ENCODE measurements at places on chromosomes 1 and 21.

DNA sequence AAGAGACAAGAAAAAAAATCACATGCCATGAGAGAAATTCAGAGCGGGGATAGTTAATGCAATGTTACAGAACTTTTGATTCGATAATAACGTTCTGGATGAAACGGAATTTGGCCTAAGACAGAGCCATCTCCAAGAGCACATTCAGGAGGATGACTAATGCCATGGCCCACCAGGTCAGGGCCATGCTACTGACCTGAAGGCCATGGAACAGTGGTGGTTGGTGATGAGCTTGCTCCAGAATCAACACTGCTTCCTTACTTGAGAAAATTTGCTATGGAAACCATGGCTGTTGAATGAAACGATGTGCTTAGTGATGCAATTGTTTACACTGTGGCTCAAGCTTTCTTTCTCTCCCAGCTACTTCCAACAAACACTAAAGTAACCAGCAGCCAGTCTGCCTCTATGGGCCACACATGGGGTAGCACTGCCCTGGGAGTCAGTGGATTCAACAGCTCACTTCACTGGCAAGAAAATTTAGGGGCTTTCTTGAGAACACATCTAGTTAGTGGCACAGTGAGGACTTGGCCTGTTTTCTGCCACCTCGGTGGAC lies 299.1 kb downstream of the PCP4 start:
- DNase-seq: peak; percentile 42

- DNase-seq: no peak
Observed at GRCh38 chr1:18009478-18009961, 98.1 kb upstream of the IGSF21 start.

GRCh38 chr1:206114692-206115640 lies 2.2 kb downstream of the AVPR1B start:
- DNase-seq: no peak

DNA sequence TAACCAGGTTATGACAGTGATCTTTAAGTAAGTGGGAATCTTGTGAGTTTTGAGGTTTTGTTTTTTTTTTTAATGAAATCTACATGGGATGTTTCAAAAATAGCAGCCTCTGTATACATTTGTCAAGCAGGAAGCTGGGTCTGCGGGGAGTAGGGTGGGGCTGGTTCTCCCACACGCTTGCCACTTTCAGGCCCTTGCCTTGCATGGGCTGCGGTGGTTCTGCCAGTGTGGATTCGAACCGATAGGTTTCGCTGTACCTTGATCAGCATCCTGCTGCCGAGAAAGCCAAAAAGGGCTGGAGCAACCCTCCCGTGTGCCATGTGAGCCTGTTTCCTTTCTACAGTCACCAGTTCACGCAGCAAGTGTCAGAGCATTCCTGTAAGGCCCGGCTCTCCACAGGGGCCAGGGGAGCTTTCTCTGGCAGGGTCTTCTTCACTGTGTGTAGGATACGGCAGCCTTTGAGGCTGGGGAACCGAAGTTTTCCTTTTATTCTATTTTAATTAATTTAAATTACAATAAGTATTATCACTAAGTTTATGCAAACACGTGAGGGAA lies 79.2 kb upstream of the SAMD11 start:
- DNase-seq: no peak

- no peak for DNase-seq
Observed at GRCh38 chr1:119682141-119682540, 29.6 kb upstream of the PHGDH start.

DNA sequence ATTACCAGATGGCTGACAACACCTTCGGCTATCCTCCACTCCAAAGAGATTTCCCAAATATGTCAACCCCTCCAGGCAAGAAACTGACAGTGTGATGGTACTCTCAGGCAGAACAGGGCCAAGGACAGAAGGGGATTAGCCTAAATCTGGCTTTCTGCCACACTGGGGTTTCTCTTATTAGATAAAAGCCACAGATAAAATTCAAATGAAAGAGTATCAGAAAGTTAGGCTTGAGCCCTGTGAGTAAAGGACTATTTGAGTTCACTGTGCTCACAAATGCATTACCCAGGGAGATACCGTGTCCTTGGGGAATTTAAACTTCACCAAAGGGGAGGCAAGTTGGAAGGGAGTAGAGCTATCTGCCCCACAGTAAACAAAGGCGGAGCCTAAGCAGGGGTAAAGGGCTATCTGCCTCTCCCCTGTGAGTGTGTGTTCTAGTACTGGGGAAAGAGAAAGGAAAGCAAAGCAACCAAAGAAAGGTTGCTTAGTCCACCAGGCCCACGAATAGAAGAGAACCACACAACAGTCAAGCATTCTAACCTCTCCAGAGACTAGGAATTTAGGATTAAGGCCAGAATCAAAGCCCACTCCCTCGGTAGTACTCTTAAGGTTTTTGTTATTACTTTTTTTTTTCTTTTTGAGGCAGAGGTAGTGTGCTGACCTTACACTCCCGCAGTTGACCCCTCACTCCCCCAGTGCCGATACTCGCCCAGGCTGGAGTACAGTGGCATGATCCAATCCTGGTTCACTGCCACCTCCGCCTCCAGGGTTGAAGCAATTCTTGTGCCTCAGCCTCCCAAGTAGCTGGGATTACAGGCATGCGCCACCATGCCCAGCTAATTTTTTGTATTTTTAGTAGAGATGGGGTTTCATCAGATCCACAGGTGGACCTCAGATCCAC lies 12.7 kb downstream of the TPM3 start:
- DNase-seq: no peak

DNA sequence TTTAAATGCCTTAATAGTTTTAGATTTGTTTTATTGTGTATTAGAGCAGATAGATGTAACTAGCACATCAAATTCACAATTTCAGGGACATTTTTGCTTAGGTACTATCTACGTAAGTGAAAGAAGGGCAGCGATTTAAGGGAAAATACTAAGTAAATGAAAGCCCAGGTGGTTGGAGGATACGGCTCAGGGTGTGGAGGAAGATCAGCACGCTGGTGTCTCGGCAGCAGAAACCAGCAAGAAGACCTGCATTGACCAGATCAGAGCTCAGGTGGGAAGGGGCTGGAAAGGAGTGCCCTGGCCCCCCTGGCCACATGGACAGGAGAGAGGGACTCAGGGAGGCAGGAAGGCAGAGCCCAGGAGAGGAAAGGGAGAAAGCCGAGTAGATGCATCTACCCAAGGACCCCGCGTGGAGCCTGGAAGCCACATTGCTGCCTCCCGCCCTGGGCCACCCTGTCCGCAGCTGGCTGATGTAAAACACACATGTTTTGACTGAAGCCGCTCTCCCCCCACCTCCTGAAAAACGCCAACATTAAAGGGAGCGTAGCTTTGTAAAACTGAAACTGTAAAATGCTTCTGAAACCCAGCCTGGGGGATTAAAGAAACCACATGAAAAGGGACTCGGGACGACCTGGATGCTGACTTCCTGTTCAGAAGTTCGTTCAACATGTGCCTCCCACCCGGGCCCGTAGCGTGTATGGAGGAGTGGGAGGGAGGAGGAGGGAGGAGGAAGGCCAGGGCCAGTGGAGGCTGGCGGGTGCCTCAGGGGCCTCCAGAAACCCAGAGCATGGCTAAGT lies 72.6 kb upstream of the TARDBP start:
- DNase-seq: no peak

DNA sequence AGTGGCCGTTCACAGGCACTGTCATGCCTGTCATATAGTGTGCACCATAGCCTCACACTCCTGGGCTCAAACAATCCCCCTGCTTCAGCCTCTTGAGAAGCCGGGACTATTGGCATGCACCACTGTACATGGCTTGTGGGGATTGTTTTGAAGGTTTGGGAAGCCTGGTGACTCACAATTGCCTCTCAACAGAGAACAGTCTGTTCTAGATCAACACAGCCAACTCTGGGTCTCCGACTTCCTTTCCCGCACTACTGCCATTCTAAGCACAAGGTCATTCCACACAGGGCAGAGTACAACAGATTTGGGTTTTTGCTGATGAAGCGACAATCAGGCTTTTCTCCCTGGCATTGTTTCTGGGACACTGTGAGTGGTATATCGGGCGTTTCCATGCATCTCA lies 15.5 kb upstream of the AHCTF1 start:
- DNase-seq: no peak

- DNase-seq: no peak
Observed at GRCh38 chr1:14980621-14981218, 172.8 kb upstream of the TMEM51 start.

DNA sequence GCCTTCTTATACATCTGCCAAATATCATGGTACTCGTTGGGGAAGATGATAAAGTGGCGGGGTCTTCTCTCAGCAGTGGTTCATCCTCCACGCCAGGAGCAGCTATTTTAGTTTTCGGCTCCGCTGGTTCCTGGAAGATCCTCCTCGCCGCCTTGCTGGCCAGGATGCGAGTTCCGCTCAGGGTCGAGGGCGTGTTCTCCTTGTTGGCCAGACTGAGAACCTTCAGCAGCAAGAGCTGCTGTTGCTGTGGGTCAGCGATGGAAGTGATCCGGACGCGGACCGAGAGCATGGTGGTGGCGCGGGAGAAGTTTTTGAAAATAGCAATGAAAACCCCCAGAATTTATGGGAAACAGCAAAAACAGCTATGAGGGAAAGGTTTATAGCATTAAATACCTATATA lies 11.4 kb upstream of the CFAP126 start:
- DNase-seq: no peak

DNA sequence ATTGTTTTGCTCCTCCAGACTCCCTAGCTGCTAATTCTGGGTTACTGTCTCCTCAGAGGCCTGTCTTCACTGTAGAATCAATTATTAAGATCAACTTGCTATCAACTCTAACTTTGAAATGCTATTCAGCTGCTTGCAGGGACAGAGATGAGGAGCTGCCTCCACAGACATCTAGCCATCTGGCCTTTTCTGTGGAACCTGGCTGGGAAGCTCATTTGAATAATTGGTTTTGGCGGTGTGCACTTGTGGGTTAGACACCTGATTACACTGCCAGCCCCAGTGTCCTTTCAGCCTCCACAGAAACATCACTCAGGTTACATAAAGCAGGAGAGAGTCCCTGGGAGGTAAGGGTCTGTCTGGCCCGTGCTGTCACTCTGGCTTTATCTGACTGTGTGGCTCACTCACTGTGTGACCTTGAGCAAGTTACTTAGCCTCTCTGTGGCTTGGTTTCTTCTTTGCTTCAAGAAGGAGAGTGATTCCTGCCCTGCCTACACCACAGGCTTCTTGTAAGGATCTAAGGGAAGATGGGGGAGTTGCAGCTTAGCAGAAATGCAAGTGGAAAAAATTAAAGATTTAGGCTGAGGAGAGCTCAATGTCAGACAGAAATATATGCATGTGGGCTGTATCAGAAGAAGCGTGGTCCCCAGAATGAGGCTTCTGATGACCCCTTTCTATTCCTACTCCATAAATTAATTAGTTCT lies 131.6 kb downstream of the BEND5 start:
- DNase-seq: peak; percentile 57

- DNase-seq: no peak
Observed at GRCh38 chr1:8465013-8465412, 147.1 kb downstream of the SLC45A1 start.

- DNase-seq: no peak
Observed at GRCh38 chr21:43192501-43193081, 23.8 kb downstream of the CRYAA start.

- DNase-seq: no peak
Observed at GRCh38 chr1:40003156-40004093, 37.1 kb upstream of the CAP1 start.

DNA sequence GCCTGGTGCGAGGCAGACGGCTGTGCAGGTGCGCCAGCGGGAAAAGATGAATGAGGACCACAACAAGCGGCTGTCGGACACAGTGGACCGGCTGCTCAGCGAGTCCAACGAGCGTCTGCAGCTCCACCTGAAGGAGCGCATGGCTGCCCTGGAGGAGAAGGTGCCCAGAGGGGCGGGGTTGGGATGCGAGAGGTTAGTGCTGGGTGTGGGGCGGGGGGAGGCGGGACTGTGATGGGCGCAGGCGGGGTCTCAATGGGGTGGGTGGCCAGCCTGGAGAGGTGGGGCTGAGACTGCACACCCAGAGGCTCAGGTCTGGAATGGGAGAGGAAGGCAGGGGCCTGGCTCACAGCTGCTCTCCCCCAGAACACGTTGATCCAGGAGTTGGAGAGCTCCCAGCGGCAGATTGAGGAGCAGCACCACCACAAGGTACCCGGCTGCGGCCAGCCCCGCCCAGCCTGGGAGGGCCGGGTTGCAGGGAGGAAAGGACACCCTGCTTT lies 22.3 kb downstream of the PPFIA4 start:
- peak; percentile 44 for DNase-seq

DNA sequence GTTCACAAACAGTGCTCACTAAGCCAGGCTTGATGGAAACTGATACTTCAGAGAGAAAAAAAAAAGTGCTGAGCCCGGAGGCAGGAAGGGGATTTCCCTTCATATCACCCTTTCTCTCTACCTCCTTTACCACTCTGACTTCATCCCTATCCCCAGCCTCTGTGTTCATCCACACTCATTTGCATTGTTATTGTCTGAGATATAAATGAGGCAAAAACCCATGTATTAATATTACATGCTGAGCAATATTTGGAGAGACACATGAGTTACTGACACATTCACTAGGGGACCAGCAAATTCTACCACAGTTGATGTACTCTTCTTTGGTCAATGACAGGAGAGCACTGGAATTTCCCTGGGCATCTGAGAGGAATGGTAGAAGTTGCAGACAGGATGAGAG lies 175.8 kb downstream of the TNFSF18 start:
- DNase-seq: no peak

DNA sequence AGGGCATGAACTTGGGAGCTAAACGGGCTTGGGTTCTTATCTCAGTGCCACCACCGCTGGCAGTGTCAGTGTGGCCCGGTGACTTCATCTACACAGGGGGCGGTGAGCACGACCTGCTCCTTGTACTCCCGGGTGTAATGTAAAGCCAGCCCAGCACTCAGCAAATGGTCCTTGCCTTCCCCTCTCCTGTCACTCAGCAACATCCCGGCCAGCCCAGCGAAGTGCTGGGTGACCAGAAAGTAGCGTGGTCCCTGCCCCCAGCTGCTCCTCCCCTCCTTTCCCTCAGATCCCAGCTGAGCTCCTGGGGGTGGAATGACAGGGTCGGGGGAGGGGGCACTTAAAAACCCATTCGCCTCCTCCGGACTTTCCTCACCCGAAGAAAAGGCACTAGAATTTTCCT lies 7.2 kb downstream of the KCNN3 start:
- no peak for DNase-seq

DNA sequence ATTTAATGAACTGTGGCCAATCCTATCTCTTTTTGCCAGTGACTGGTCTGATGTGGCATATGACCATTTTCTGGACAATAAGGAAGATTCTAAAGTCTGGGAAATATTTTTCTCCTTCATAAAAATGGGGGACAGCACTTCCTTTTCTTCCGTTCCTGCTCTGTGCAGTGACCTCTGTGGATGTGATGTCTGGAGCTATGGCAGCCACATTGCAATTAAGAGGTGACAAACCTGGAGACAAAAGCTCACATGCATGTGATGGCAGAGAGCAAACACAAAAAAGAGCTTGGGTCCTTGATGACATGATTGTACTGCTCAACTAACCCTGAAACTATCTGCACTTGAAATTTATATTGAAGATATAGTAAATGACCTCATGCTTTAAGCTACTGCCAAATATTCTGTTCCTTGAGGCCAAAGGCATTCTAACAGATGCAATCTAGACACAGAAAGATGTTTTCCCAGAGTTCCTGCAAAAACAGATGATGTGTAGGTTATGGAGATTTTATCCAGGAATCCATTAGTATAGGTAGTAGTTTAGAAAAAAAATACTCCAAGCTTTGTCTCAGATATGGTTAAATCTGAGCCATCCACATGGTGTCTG lies 2.2 kb upstream of the MAGI3 start:
- DNase-seq: no peak

- peak; percentile 68 for DNase-seq
Observed at GRCh38 chr1:8347635-8348034, 29.7 kb downstream of the SLC45A1 start.

- peak; percentile 56 for DNase-seq
Observed at GRCh38 chr1:94025383-94026340, 95.3 kb downstream of the ABCA4 start.

All from NCI-H345 (cell line).